ENCODE measurements at places on chromosomes 6 and 20.

- DNase-seq, result no peak
Observed at GRCh38 chr6:53240761-53241160, 92.1 kb upstream of the GCM1 start.

DNA sequence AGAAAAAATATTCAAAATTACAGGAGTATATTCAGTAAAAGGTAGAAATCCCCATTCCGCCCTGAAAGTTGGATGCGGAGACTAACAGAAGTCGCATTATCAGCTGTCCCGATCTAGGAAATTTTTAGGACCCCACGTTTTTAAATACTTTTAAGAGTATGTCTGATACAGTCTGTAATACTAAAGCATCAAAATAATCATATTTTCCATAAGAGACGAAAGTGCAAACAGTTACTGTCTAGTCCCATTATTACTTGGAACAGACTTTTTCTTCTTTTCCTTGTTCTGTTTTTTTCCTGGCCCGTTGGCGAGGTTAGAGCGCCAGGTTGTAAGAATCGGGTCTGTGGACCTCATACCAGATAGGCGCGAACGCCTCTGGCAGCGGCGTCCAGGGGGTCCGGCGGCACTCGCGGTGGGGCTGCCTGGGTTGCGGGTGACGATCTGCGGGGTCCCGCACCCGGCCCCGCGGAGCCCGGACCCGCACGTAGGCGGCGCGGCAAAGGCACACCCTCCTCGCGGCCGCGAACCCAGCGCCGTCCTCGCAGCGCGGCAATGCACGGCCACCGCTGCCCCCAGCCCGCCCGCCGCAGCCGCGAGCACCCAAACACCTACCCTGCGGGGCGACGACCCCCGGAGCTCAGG, 460 bp downstream of the PLAGL1 start:
- no peak for DNase-seq

GRCh38 chr6:162053084-162053483, 674.5 kb downstream of the PRKN start:
- no peak for DNase-seq

GRCh38 chr20:11467436-11467835, 450.3 kb upstream of the BTBD3 start:
- DNase-seq, result no peak

- no peak for DNase-seq
Observed at GRCh38 chr6:7992002-7992815, 72.0 kb downstream of the BLOC1S5 start.

DNA sequence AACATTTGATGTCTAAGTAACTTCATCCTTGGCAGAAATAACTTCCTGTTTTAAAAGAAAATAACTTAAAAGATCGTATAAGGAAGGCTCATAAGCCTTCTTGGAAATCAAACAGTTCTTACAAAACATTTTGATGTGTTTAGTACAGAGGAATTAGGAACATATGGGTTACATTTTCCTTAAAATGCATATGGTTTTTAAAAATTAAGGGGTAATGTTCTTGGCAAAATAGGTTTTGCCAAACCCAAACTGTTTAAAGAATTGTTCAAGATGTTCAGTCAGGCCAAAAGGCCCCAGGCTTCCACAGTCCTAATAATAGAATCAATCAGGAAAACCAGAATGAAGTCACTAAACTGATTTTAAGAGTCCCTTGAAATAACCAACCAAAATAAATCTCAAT, 142.7 kb upstream of the SLC35B3 start:
- no peak for DNase-seq

- DNase-seq, result no peak
Observed at GRCh38 chr6:38783443-38784228, 68.5 kb downstream of the DNAH8 start.

- no peak for DNase-seq
Observed at GRCh38 chr20:50247196-50248094, 56.8 kb downstream of the CEBPB start.

GRCh38 chr6:132569170-132569569, 952 bp upstream of the TAAR6 start:
- no peak for DNase-seq

DNA sequence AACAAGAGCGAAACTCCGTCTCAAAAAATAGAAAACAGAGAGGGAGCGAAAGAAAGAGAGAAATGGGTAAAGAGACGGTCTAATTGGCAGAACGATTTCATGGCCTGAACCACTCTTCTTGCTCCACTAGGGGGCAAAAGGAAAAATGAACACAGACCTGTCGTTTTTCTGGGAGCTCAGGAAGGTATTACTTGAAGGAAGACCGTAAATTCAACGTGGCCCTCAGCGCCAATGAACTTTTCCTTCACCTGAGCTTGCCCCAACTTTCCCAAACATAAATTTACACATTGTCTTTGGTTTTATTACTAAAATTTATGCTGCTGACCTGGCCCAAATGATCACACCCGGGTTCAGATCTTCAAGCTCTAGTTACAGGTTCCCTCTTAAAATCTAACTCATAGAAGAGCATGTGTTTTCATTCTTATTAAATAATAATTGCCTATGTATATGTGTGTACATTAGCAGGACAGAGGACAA, 67.3 kb downstream of the ATP9A start:
- DNase-seq, result no peak

DNA sequence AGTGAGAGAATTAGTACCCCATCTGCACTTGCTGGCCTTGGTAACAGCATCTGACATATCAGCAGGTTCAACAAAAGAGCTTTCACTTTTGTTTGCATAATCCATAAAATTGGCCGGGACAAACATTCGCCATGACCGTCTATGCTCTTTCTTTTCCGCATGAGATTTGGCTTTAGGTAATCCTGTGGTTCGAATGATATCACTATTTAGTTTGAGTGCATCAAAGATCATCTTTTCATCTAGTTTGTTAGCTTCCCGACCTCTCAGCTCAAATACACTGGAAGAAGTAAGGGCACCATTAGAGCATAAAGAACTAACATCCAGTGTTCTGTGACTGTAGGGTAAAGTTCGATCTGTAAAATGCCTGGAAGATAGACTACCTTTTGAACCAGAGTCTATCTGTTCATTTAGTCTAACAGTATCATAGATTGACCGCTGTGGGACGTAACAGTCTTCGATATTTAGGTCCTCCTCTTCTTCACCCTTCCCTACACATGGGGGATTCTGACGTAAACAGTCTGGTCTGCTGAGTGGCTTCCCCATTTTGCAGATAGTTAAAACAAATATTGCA, 101.6 kb downstream of the DST start:
- DNase-seq, result no peak

DNA sequence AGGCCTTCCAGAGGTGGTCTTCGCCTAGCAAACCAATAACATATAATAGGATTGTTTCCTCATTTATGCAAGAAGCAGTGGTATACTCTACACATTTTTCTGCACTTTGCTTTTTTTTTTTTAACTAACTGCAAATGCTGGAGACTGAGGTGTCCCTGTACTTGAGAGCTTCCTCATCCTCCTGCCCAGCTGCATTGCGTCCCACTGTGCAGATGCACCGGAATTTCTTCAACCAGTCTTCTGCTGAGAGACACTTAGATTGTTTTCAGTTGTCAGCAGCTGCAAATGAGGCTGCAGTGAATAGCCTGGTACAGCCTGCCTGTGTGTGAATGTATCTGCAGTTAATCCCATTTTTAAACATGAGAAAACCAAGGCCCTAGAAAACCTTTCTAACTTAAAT, 11.5 kb downstream of the FGD2 start:
- no peak for DNase-seq

DNA sequence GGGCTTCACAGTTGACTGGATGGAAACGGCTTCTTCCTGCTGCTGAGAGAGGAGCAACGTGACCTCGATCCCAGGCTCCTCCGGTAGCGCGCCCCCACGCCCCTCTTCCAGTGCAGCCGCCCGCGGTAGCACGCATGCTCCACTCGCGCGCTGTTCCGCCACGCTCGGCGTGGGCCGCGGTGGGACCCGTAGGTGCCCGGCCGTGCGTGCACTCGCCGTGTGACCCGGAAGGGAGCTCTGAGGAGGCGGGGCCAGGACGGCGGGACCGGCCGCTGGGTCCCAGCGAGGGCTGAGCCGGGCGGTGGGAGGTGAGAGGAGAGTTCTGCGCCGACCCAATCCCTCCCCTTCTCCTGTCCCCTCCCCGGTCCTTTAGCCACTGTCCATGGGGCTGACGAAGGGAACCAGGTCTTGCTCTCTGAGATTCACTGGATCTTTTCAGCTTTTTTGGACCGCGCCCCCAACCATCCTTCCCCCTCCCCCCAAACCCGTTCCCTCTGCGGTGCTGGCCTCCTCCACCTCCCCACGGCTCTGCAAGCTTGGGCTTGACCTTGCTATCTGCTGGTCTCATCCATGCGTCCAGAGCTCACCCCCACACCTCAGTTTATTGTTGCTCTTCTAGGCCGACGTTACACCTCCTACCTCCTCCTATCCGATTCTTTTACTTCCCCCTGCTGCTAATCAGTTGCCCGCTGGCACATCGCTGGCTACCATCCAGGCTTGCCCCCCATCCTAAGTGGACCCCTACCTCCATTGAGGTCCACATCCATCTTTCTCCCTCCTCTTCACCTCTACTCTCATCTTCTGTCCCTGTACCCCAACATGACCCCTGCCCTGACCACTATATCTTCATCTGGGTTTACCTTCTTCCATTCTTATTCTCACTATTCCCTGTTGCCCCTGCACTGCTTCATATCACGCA, at the start of gene CUL9:
Gene CUL9 (plus strand): TSS at position 255 of the 919 bp plus-strand sequence. CDS start 2,115 bp downstream, outside the sequence.
- peak; percentile 96 for DNase-seq

DNA sequence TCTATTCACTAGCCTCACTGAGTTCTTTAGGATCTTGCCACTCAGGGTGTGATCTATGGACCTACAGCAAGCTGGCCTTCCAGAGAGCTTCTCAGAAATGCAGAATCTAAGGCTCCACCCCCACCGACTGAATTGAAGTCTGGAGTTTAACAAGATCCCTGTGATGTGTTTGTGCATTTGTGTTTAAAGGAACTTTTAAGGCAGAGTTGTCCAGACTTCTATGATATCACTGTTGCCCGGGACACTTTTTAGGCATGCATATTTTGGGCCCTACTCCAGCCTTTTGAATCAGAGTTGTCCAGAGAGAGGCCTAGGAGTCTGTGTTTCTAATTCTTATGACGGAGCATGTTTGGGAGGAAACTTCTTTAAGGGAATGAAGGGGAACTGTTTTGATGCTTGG, 232.3 kb downstream of the QKI start:
- DNase-seq, result no peak

DNA sequence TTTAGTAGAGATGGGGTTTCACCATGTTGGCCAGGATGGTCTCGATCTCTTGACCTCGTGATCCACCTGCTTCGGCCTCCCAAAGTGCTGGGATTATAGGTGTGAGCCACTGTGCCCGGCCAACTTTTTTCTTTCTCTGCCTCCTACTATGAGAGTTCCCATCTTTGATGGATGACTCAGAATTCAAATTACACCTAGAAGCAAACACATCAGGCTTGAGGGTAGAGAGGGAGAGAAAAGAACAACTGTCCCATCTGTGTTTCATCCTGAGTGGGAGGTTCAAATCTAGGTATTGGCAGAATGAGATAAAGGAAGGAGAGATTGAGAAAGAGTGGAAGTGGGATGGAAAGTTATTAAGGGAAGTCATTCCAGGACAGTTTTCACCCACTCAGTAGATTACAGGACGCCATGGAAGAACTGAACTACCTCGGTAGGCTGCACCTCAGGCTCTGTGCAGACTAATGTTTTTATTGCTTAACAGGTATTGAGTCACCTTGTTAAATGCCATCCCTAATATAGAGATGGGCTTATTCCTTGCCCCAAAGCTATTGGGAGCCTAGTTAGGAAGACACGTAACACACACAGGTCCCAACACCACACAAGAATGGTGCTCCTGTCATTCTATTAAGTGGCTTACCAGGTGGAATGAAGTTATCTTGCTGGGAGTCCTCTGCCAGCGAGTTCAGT, 275.7 kb downstream of the SOX4 start:
- no peak for DNase-seq

Measured in lower leg skin (tissue), 4 donors.